ENCODE measurements at places on chromosomes 6 and 20.

DNA sequence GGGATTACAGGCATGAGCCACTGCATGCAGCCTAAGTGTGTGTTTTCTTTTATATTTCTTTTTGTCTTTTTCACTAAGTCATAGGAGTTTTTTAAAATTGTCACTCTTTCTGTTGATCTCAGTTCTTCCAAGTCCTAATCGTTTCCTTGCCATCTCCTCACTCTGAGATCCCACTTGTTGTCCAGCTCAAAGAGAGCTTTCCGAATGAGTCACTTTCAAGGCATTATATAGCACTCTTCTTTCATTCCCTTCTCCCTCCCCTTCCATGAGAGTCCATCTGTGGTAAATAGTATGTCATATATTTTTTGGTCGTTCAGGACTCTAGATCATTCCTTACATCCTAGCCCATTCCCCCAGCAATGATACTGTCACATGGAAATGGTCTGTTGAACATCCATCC lies 4.3 kb downstream of the VAPB start:
- no peak for DNase-seq

- DNase-seq = no peak
These were observed 35.3 kb downstream of the DUSP22 start for GRCh38 chr6:327538-328116.

GRCh38 chr6:154404791-154405400 lies 48.3 kb upstream of the IPCEF1 start:
- DNase-seq = no peak

GRCh38 chr6:166633732-166634535 lies 6.9 kb upstream of the RPS6KA2 start:
- no peak for DNase-seq

- DNase-seq = peak; percentile 7
These were observed 23.6 kb upstream of the WFDC2 start for GRCh38 chr20:45445805-45446562.

GRCh38 chr6:87636315-87636714 lies 46.4 kb downstream of the ORC3 start:
- DNase-seq = no peak

- DNase-seq = no peak
These were observed 33.2 kb downstream of the PLEKHG1 start for GRCh38 chr6:150632785-150633485.

GRCh38 chr20:63703471-63703975 lies 4.3 kb downstream of the ARFRP1 start:
- DNase-seq = no peak

DNA sequence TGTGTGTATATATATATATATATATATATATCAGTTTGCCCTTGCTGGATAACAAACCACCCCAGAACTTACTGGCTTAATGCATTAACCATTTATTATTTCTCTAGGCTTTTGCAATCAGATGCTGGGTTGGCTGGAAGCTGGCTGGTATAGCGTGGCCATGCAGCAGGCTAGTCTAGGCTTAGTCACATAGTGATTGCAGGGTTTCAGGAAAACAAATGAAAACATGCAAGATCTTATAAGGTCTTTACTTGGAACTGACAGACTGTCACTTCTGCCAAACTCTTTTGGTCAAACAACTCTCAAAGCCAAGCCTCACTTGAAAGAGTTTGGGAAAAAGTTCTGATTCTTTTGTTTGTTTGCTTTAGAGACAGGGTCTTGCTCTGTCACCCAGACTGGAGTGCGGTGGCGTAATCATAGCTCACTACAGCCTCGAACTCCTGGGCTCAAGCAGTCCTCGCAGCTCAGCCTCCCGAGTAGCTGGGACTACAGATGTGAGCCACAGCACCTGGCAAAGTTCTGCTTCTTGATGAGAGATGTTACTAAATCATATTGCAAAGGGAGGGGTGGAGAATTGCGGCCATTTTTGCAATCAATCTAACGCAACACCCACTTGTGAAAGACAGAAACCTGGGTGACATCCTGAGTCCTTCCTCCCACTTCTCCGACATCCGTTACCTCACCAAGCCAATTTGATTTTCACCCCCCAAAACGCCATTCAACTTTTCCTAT lies 74.6 kb upstream of the RNF24 start:
- no peak for DNase-seq

GRCh38 chr6:34412643-34413214 lies 13.1 kb downstream of the RPS10 start:
- no peak for DNase-seq

GRCh38 chr6:85047818-85048217 lies 283.4 kb upstream of the TBX18 start:
- DNase-seq = no peak

DNA sequence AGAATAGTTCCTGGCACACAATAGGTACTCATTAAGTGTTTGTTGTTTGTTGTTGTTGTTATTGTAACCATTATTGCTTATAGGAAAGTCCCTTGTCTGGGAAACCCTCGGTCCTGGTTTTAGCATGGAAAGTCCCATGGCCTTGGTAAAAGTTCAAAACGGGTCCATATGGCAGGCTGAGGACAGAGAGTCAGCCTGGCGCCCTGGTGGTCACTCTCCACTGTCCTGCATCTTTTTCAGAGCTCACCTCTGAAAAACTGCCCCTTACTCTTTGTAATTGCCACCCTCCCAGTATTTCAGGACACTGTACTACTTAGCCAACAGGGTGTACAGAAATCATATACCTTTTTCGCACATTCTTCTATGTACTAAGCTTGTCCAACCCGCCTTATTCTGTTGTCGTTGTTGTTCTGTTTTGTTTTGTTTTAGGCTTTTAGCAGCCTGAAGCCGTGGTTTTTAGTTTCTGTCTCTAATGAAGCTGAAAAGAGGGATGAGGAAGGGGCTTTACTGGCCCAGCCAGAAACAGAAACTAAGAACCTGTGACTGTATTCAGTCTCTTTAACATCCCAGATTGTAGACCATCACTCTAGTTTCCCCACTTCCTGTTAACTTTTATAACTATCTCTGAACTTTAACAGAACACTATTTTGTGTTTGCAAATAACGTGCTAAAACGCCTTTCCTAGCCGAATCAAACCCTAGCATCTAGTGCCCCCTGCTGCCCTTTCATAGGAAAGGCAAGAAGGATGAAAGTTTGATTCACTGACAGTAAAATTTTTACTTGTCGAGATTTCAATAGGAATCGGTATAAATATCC lies 7.6 kb upstream of the TMEM14A start:
- DNase-seq = peak; percentile 74

DNA sequence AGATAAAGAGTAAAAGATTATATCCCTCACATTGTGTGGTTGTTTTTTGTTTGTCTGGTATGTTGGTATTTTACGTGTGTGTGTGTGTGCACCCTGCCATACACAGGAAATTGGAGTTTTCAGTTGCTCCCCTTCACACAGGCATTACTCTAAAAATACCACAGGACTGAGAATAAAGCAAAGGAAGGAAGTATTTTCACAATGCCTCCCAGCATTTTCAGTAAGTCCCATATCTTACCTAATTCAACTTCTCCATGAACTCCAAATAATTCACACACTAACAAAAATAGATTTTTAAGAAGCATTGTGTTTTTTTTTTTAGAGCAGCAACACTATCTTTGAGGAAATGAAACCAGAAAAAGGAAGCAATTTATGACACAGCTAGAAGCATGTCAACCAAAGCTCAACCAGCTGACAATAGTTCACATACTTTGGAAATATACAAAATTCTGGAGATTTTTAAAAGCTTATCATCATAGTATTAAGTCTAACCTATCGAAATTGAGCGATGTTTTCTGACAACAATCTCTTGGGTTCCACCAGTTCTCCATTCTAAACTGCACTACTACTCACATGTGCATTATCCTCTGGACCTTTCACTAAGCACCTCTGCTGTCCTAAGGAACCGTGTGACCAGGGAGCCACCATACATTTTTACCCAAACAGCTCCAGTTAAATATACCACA lies 2.1 kb downstream of the UBE2J1 start:
- DNase-seq = no peak

GRCh38 chr6:82525775-82526495 lies 162.3 kb downstream of the TPBG start:
- peak; percentile 99 for DNase-seq

DNA sequence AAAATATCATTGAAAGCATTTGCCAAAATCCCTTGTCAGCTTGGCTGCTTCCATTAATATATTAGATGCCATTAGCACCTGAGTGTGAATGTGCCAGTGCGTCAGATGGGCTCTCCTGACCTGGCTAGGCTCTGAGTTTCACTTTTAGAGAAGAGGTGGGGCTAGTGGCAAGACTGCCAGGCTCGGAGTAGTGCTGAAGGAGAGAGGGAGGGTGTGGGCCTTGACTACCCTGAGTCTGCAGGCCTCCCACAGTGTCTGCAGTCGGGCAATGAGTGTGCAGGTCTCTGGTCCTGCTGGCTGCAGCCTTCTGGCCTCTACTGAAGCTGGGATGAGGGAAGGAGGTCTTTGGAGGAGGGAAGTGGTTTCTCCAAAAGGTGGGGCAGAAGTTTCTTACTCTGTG lies 34.6 kb upstream of the PNPLA1 start:
- no peak for DNase-seq

DNA sequence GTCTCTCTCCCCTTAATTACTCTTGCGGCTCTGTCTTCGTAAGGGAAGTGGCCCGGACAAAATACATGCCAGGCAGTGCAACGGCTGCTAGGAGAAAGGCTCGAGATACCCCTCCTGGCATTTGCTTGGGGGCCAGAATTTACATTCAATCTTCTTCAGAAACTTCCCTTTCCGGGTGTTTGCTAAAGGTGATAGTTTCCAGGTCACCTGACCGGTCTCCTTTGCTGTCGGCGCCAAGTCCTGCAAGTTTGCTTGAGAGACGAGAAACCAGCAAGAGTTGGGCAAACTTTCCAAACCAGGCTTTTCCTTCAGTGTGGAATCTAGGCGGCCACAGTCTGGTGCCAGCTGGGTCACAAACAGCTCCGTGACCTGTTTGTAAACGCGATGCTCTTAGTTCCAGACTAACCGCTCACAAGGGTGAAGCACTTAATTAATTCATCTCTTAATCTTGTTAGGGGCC lies 563 bp upstream of the SRSF3 start:
- peak; percentile 71 for DNase-seq

DNA sequence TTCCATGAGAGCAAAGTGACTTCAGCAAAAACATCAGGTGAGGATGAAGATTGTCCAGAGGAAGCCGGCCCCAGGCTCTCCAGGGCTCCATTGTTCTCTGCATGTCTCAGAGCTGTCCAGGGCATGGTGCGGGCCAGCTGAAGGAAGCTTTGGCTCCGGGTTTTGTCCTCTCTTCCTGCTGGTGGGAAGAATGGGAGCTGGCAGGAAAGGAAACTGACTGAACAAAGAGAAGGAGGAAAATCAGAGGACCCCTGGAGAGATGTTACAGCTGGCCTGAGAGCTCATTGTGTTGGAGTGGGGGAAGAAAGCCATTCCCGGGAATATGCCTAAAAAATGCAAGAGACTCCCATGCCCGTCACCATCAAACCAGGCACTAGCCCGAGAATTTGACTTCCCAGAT lies 27.1 kb downstream of the PRND start:
- no peak for DNase-seq

- no peak for DNase-seq
These were observed 124.1 kb upstream of the DST start for GRCh38 chr6:56766806-56767178.

DNA sequence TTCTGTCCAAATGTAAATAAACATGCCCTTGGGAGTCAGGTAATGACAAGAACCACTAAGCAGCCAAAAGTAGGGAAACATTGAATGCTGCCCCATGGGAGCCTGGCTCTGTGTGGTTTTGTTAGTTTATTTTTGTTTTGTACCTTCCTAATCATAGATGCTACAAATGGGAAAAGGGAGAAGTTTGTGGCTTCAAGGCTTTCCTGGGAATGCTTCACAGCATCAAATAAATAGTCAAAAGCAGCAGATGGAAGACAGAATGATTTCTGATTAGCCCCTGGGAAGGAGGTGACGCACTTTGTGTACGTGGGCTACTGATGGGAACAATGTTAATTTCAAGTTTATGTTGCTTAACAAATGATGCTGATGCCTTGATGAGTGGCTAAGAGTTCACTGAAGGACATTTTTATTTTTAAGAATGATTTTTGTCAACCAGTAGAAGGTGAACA lies 532.7 kb downstream of the BCKDHB start:
- no peak for DNase-seq

DNA sequence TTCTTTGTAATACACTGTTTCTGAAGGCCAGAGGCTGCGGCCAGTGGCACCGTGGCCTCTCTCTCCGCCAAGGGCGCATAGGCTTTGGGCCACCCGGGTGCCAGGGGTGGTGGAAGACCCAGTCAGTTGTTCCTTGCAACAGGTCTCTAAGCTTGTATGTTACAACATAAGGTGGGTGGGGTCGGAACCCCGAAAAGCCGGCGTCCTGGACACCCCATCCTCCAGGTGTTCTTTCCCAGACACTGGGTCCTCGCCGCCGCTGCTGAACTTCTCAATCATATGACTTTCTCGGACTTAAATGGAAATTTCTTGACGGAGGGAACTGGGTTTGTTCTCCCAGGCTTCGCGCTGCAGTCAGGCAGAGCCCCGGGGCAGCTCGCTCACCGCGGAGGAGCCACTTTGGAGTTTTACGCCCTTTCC lies 983 bp upstream of the KCNQ5 start:
- no peak for DNase-seq

DNA sequence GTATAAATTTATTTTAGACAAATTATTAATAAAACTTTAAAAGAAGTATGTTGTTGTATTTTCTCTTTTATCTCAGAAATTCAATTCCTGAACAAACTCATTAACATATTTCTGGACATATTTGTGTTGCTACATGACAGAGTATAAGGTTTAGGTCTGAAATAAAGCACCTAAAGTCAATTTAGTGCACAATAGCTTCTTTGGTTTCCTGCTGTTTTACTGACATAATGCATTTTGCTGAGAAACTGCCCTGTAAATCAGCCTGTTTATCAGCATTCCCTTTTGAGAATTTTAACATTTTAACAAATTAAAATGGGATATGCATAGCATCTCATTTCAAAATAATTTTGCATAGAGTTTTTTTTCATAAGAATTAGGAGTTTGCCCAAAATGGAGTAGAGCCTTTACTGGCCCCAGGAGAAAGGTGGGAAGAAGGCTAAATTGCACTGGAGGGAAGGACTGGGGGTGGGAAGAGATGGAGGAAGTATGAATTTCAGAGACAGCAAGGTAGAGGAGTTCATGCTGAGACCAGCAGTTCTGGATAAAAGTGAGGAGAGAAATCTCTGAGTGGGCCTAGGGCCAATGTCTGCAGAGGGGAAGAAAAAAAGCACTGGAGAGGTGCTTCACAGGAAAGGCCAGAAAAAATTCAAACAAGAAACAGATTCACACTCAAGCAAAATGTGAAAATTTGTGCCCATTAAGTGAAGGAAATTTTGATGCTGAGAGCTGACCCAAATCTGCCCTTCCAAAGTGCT lies 324.2 kb upstream of the HSF2 start:
- no peak for DNase-seq

- DNase-seq = no peak
These were observed 121.0 kb upstream of the ZNF184 start for GRCh38 chr6:27593861-27594260.

DNA sequence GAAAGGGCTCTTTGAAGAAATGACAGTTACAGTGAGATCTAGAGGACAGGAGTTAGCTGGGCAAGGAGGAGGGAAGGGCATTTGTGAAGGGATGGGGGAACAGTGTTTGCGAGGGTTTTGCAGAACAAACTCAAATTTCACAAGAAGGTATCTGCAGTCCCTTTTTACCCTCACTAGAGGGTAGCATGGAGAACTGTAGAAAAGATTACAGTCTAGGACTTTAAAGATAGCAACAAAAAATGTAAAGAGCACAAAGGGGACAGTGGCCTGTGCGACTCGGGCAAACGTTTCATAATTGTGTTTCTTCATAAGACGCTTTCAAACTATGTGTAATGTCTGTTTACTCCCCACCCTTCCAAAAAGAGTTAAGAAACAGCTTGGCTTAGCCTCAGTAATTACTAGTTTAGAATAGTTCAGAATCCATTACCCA lies 21.2 kb upstream of the ASXL1 start:
- DNase-seq = no peak

Measured in NCI-H2029 treated with DMSO at 0.1 percent for 48 hours (cell line).